Hematopoietic multipotent progenitor cell treated with erythropoietin and hydrocortisone succinate and interleukin-3 and kit ligand, for 4 days (in vitro differentiated cells): ENCODE measurements at places on chromosomes 11 and 22.

GRCh38 chr11:100831929-100832494 is 144.9 kb downstream of the ARHGAP42 start:
- DNase-seq, result no peak

- DNase-seq, result no peak
Observed at GRCh38 chr11:97615546-97615945, 1225.7 kb downstream of the JRKL start.

DNA sequence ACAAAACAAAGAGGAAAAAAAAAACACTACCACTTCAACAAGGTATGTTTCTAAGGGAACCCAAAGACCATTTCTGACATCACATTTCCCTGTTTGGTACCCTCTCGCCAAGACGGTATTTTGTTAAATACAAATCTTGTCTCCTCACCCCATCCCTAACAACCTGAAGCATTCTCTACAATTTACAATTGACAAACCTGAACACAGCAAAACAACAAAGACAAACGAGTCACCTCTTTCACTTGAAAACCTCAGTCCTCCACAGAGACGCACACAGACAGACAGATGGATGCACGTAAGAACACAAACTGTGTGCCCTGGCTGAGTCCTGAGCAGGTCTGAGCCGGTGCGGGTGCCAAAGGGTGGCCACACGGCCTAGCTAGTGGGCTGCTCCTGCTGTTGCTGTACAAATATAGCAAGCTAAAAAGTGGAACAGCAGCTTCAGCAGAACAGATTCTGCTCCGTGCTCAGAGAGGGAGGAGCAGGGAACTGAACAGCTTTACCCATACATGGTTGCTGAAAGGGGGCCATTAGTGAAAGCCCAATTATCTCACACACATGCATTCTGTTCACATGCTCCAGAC is 28.5 kb downstream of the CELF1 start:
- DNase-seq, result no peak

DNA sequence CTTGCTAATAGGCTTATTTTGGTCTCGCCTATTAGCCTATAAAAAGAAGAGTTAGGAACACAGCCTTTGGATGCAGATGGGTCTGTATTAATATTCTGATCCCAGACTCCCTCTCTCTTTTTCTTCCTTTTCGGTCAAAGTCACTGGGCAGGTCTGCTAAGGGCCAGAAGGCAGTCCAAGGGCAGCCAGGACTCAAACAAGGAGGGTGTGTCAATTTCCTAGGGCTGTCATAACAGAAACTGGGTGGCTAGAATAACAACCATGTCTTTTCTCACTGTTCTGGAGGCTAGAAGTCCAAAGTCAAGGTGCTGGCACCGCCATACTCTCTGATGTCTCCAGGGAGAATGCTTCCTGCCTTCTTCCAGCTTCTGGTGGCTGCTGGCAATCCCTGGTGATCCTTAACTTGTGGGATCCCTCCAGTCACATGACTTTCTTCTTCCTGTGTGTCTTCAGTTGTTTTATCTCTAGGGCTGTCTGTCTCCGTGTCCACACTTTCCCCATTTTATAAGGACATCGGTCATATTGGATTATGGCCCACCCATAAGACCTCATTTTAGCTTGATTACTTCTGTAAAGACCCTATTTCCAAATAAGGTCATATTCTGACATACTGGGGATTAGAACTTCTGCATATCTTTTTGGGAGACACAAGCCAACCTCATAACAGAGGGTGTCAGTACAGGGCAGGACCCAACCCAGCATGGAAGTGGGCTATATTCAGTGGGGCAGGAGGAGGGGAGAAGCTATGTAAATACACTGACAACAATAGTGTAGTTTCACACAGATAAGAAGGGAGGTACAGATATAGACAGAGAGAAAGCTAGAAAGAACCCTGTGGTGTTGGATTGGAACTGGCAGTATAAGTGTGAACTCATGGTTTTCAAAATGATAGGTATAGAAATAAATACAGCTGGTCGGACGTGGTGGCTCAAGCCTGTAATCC is 5.9 kb upstream of the CSF2RB start:
- DNase-seq, result peak; percentile 68

- DNase-seq, result no peak
Observed at GRCh38 chr11:6194065-6194581, 4.9 kb upstream of the OR52W1 start.

DNA sequence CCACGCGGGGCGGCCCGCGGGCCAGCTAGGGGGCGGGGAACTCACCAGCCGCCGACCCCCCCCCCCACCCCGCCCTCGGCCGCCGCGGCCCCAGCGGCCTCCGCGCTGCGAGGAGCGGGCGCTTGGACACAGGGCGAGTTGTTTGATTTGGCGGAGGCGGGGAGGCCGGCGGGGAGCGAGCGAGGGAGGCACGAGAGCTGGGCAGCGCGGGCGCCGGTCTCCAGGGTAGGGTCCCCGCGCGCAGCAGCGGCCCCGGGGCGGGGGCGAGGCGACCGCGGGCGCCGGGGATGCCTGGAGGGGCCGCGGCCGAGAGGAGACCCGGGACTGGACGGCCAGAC is 64.4 kb downstream of the NAV2 start:
- no peak for DNase-seq

GRCh38 chr22:37633625-37634416 is 5.6 kb upstream of the SH3BP1 start:
- peak; percentile 94 for DNase-seq

GRCh38 chr11:2444821-2445745 is at the start of gene KCNQ1:
Gene KCNQ1, plus strand, starts transcription at chr11:2445008. Its CDS starts 91 bp downstream, at chr11:2445099.
- peak; percentile 72 for DNase-seq

- no peak for DNase-seq
Observed at GRCh38 chr11:46299451-46299961, 22.0 kb downstream of the CREB3L1 start.

GRCh38 chr22:29032584-29032983 is 29.0 kb downstream of the C22orf31 start:
- no peak for DNase-seq

- DNase-seq, result no peak
Observed at GRCh38 chr11:29751618-29752017, 265.2 kb downstream of the KCNA4 start.

DNA sequence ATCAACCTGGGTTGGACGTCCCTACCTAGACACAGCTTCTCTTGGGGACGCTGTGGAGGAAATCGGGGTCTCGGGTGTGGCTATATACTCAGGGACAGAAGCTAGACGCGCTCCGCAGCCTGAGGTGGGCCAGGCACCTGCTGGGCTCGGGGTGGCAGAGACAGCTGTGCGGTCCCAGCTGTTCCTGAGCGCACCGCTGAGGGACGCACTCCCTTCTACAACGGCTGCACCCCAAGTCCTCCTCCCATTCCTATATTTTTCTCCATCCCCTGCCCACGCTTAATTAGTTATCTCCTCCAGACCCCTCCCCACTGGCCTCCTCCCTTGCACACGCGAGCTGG is 188 bp upstream of the MTNR1B start:
- no peak for DNase-seq

- peak; percentile 42 for DNase-seq
Observed at GRCh38 chr11:34749666-34750659, 129.1 kb downstream of the EHF start.

- DNase-seq, result no peak
Observed at GRCh38 chr11:128777369-128778011, 83.6 kb downstream of the FLI1 start.

GRCh38 chr22:36541831-36542411 is 13.0 kb upstream of the EIF3D start:
- peak; percentile 20 for DNase-seq

DNA sequence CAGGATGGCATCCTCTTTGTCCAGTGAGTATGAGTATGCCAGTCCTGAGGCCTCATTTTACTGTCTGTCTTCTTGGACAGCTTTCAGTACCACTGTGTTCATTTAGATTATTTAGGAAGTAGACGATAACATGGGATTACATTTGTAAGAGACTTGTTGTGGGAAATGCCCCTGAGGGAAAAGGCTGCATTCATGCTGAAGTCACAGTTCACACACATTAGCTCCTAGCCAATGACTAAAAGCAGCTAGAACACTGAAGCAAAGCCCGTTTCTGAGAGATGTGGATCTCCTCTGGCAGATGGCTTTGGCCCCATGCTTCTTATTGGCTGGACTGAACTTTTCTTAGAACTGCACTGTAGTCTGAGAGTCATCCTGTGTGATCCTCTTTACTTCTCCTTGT is 242.4 kb downstream of the FAM76B start:
- DNase-seq, result no peak

- DNase-seq, result peak; percentile 57
Observed at GRCh38 chr11:88508759-88509581, 171.4 kb upstream of the CTSC start.

DNA sequence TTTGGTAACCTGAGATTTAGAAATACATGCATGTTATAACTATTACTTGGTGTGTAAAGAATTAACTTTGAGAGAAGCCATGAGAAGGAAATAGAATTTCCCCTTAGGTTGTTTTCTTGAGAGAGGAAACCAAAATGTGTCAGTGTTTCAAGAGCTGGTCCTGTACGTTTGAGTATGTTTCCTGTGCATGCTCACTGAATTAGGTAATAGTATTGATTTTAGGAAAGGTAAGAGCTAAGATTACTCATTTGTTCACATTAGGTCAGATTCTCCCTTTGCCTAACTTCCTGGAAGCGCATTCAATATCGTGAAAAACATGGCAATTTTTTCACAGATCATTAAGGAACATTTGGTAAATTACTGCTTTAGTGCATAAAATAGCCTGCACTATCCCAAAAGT is 49.3 kb upstream of the RDX start:
- DNase-seq, result no peak

- peak; percentile 67 for DNase-seq
Observed at GRCh38 chr11:31397239-31397834, 27.7 kb downstream of the DNAJC24 start.

GRCh38 chr11:96101146-96101545 is 177.2 kb upstream of the MTMR2 start:
- DNase-seq, result no peak

DNA sequence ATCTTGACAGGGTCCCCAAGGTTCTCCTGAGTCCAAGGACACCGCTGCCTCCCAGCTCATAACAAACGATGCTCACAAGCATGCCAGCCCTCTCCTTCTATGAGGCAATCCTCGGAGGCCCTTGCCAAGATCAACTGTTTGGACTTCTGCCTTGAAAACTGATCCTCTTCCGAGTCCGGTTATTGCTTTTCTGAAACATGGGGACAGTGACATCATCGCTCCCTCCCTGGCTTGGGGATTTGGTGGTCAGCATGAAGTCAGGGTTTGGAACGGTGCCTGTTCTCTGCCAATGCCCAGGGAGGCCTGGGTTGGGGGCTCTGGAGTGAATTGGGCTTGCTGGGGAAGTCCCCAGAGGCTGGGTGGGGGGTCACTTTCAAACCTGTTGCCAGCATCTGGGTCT is 149.3 kb downstream of the FBXO7 start:
- DNase-seq, result no peak

DNA sequence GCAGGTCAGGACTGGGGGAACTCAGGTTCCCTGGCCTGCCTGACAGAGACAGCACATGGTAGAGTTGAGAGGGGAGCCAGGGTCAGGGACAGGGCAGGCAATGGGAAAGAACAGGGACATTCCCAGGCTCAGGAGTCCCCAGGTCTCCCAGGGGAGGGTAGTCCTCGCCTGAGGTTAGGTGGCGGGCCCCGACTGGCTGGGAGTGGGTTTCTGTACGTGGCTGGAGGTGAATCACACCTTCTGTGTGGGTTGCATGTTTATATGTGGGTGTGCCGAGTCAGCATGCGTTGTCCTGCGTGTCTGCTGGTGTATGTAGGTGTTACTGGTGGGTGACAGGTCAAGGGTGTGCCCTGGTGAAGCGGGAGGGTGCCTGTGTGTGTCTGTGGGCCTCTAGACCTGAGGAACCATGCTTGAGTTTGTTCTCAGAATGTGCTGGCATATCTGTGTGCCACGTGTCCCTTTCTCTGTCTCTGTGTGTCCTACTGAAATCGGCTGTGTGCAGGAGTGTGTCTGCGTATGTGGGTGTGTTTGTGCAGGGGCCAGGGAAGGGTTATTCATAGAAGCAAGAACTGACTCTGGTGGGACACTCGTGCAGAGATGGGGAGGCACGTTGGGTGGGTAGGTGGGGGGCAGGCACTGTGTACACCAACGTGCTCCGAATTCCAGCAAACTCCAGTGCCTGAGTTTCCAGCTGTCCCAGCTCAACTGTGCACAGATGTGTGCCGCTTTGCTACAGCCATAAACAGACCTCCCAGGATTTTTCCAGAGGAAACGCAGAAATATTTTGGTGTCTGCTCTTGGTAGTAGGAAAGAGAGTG is 23.8 kb upstream of the OAF start:
- no peak for DNase-seq

DNA sequence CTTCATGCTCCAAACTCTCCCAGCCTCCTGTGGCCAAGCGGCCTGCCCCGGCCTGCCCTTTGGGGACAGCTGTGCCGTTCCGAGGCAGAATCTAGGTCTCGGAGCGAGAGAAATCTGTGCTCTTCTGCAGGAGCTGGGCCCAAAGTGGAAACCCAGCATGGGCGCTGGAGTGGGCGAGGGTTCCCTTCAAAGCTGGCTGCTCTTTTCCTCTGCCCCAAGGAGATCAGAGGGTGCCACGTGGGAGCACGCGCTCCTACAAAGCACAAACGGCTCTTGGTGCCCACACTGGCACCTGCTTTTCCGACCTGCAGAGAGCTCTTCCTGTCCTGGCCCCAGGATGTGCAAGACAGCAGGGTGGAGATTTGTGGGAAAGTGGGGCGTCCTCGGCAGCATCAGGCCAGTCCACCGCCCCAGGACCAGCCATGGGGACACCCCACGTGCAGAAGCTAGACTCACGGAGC is 6.9 kb downstream of the OSBPL5 start:
- no peak for DNase-seq

DNA sequence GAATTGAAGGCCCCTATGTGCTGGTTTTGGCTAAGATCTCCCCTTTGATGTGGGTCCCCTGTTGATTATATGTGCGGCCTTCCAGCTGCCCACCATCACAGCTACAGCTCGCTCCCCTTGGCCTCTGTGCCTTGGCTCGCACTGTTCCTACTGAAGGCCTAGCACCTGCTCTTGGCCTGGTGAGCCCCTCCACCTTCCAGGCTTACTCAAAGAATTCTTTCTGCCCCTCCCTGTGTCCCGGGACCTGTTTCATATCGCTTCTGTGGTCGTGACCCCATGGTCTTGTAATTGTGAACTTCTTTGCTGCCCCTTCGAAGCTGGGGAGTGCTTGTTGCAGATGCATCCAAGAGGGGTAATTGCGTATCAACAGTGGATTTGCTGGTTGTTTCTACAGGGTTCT is 12.5 kb downstream of the PEX26 start:
- DNase-seq, result no peak

DNA sequence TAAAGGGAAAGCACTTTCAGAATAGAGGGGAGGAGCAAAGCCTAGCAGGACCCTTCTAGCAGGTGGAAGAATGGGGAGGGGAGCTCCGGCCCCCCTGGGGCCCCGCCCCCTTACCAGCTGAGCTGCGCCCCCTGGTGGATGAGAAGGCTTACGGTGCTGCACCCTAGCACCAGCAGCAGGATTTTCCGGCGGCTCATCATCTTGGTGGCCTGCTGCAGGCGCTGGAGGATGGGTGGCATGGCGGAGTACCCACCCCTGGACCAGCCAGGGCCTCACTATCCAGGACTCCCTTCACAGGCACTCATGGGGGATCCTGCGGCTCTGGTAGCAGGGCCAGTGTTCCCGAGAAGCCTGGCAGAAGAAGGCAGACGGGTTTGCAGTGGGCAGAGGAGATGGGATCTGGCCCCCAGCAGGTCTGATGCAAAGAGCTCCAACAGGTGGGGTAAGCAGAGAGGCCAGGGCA is 3.8 kb downstream of the GAL3ST3 start:
- peak; percentile 89 for DNase-seq
